ENCODE measurements at places on chromosomes 13 and 19.

GRCh38 chr19:16067205-16067938, 8.9 kb upstream of the TPM4 start:
- peaks cover 16% of the 10 kb centered on the region for H3K4me1 ChIP-seq
- no peak overlapping the region for H3K27ac ChIP-seq
- DNase-seq, result no peak
- no peaks in the 10 kb centered on the region for H3K27me3 ChIP-seq
- H3K36me3 ChIP-seq, result peaks cover 3% of the 10 kb centered on the region

GRCh38 chr19:4354897-4355296, 11.5 kb downstream of the MPND start:
- H3K27me3 ChIP-seq, result no peaks in the 10 kb centered on the region
- H3K27ac ChIP-seq, result no peak overlapping the region
- no peak for DNase-seq
- H3K4me3 ChIP-seq, result no peak overlapping the region
- H3K36me3 ChIP-seq, result peaks cover 29% of the 10 kb centered on the region

GRCh38 chr13:101390461-101390860, 25.8 kb downstream of the NALCN start:
- H3K27me3 ChIP-seq, result no peaks in the 10 kb centered on the region
- DNase-seq, result peak; percentile 58
- H3K4me1 ChIP-seq, result no peaks in the 10 kb centered on the region
- H3K4me3 ChIP-seq, result no peak overlapping the region

DNA sequence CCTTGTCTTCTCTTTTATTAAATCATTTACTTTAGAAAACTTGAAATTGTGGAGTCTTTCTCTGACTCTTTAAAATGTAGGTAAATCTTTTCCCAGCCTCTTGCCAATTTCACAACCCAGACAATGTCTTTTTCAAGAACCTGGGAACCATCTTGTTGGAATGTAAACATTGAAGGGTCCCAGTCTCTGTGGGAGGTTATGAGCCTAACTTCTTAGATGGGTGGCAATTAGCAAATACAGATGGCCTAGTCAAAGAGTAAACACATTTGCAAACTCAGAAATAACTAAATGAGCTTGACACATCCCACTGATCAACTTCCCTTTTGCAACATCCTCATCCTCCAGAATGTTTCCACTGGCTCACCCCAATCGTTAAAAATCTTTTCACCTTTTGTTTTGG, 721.0 kb downstream of the PCDH9 start:
- H3K27me3 ChIP-seq, result no peaks in the 10 kb centered on the region
- DNase-seq, result peak; percentile 55
- H3K4me3 ChIP-seq, result no peak overlapping the region
- H3K36me3 ChIP-seq, result no peaks in the 10 kb centered on the region
- no peak overlapping the region for H3K27ac ChIP-seq

DNA sequence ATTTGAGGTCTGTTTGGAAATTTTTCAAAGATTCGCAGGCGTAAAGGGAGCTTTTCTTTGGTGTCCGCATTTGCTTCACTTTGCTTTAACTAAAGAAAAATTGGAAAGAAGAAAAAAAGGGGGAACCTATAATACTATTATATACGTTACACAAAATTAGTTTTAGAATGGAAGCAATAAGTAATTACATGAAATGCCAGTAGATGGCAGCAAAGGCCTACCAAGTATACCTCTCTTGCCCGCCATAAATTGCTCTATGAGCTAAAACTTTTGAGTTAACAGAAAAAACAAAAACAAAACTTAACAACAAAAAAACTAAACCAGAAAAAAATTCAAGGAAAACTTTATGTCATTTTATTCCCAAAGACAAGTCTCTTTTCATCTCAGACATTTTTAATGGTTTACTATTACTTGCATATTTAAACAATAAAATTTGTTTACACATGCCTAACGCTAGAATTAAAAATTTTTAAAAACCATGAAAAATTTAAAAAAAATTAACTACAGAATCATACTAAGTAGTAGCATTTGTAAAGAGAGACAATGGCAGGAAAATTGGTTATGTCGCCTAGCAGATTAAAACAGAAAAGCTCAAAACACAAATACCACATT, 271.4 kb downstream of the NALCN start:
- H3K27ac ChIP-seq, result no peak overlapping the region
- H3K36me3 ChIP-seq, result no peaks in the 10 kb centered on the region
- H3K4me1 ChIP-seq, result peaks cover 1% of the 10 kb centered on the region
- DNase-seq, result peak; percentile 57
- H3K4me3 ChIP-seq, result no peak overlapping the region
- H3K27me3 ChIP-seq, result no peaks in the 10 kb centered on the region
